ENCODE measurements at places on chromosomes 6 and 20.

DNA sequence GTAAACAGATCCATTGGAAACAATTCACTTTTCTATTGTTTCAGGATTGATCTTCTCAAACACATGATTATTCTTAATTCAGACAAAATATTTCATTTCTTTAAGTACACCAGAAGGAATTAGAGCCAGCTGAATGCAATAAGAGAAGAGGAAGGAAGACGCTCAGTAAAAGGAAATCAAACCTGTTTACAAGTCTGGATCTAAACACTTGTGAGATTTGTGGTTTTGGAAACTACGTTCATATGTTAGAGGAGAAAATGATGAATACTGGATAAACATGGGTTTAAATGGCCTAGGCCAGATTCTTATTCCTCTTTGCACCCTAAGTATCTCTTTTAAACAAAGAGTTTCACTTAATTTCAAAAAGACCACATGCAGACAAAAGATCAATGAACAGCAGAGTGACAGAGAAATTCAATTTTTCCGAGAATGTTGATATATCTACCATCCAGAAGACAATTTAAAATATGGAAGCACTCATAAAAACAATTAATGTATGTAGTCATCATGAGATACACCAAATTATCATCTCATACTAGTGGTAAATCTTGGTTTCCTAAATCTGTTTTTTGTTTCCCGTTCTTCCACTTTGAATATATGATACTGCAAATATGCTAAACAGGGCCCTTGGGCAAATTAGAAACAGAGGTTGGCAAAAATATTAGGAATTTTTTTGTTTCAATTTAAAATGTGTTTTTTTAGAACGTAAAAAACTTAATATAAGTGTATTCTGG lies 703.5 kb upstream of the CITED2 start:
- H3K27ac ChIP-seq: no peak overlapping the region
- no peaks in the 10 kb centered on the region for H3K4me1 ChIP-seq
- no peak for DNase-seq
- H3K27me3 ChIP-seq: no peaks in the 10 kb centered on the region
- H3K36me3 ChIP-seq: no peaks in the 10 kb centered on the region

GRCh38 chr6:39452306-39453145 lies 130.0 kb upstream of the KCNK16 start:
- H3K4me1 ChIP-seq: no peaks in the 10 kb centered on the region
- DNase-seq: no peak
- H3K27me3 ChIP-seq: peaks cover 2% of the 10 kb centered on the region
- H3K27ac ChIP-seq: no peak overlapping the region
- H3K36me3 ChIP-seq: no peaks in the 10 kb centered on the region

DNA sequence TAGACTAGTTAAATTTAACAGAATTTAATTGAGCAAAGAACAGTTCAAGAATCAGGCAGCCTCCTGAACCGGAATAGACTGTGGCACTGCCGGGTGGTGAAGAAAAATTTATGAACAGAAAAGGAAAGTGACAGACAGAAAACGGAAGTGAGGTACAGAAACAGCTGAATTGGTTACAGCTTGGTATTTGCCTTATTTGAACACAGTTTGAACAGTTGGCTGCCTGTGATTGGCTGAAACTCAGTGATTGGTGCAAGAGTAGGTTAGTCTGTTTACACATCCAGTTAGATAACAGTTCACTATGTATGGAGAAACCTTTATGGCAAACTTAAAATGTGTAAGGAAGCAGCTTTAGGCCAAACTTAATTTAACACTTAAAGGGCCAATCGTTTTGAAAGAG lies 116.0 kb upstream of the CITED2 start:
- no peaks in the 10 kb centered on the region for H3K27me3 ChIP-seq
- H3K27ac ChIP-seq: no peak overlapping the region
- DNase-seq: no peak
- H3K4me1 ChIP-seq: peaks cover 2% of the 10 kb centered on the region

DNA sequence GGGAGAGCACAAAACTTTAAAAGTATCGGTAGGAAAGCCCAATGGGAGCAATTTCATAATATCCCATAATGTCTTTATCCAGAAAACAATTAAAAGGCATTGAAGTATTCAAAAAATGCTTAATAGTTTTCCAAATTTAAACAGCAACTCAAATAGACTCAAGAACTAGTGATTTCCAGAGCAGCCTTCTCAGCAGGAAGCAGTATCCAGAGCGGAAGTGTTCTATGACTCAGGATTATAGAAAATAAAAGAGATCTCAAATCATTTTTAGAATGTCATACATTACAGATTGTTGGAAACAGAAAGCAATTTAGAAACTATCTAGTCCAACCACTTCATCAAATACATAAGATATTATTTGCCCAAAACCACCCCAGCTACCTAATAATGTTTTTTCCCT lies 79.3 kb downstream of the COL12A1 start:
- no peak overlapping the region for H3K27ac ChIP-seq
- H3K4me3 ChIP-seq: no peak overlapping the region
- no peaks in the 10 kb centered on the region for H3K27me3 ChIP-seq
- no peaks in the 10 kb centered on the region for H3K36me3 ChIP-seq
- no peak for DNase-seq
- no peaks in the 10 kb centered on the region for H3K4me1 ChIP-seq

DNA sequence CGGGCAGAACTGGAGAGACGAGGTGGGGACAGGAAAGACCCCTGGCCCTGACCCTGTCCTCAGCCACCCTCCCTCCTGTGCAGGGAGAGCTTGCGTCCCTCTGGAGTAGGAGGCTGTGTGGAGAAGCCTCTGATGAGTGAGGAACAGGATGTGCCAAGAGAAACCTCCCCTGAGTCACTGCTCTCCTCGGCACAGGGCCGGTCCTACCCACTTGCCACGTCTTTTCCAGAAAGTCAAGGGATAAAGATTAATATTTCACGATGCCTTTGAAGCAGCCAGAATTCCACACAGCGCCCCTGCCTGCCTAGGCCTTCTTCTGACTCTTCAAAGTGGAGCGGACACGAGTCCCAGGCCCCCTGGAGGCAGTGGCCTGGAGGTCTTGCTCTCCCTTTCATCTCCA lies 34.9 kb upstream of the THBS2 start:
- no peaks in the 10 kb centered on the region for H3K4me1 ChIP-seq
- no peak for DNase-seq
- H3K27ac ChIP-seq: no peak overlapping the region
- H3K36me3 ChIP-seq: no peaks in the 10 kb centered on the region
- no peaks in the 10 kb centered on the region for H3K27me3 ChIP-seq

- H3K27ac ChIP-seq: no peak overlapping the region
- peaks cover 1% of the 10 kb centered on the region for H3K4me1 ChIP-seq
- no peak overlapping the region for H3K4me3 ChIP-seq
These were observed 144.3 kb upstream of the SULF2 start for GRCh38 chr20:47929368-47930115.

GRCh38 chr20:32971703-32972161 lies 32.5 kb downstream of the SUN5 start:
- H3K4me3 ChIP-seq: no peak overlapping the region
- no peak overlapping the region for H3K27ac ChIP-seq
- H3K4me1 ChIP-seq: peaks cover 68% of the 10 kb centered on the region
- DNase-seq: no peak
- peaks cover 13% of the 10 kb centered on the region for H3K36me3 ChIP-seq
- no peaks in the 10 kb centered on the region for H3K27me3 ChIP-seq

DNA sequence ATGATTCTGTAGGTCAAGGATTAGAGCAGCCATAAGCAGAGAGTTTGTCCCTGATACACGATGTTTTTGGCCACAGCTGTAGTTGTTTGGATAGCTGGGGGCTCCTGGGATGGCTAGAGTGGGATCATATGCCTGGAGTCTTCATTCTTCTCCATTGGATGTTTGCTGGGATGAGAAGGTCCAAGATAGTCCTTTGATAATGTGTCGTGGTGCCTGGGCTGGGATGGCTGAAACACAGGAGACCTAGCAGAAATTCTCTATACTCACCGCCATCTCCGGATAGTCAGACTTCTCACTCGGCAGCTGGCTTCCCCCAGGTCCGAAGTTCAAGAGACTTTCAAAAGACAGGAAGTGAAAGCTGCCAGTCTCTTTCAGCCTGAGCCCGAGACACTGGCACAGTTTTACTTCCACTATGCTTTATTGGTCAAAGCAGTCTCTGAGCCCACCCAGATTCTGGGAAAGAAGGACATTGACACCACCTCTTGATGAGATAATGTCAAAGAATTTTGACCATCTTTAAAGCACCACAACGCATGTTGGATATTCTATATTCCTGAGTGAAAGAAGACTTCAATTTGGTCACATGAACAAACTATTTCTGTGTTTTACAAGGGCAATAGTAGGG lies 16.0 kb downstream of the MARCKS start:
- DNase-seq: no peak
- peaks cover 5% of the 10 kb centered on the region for H3K4me1 ChIP-seq
- no peak overlapping the region for H3K27ac ChIP-seq
- no peaks in the 10 kb centered on the region for H3K36me3 ChIP-seq
- no peak overlapping the region for H3K4me3 ChIP-seq

DNA sequence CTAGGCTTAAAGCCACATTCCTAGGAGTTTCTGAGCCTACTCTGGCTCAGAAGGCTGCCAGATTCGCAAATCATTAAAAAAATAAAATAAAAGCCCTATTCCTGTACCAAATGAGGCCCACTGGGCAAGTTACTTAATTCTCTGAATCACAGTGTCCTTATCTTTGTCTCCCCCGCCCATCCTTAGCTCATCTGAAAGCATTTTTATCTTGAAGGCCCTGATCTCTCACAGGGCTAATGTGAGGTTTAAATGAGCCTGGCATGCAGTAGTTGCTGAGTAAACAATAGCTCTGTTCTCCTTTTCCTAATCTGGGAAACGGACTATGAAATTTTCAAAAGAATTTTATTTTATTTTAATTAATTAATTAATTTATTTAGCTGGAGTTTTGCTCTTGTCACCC lies 2.1 kb upstream of the ZBTB12 start:
- H3K4me3 ChIP-seq: no peak overlapping the region
- DNase-seq: no peak
- H3K27me3 ChIP-seq: no peaks in the 10 kb centered on the region
- H3K36me3 ChIP-seq: no peaks in the 10 kb centered on the region
- no peak overlapping the region for H3K27ac ChIP-seq
- H3K4me1 ChIP-seq: peaks cover 20% of the 10 kb centered on the region

All from T-helper 2 cell treated with Interferon-gamma antibody and Interleukin-4, amounts not matched to agents 5 μg/mL and 100 μg/mL, for 36 hours (primary cell).